ENCODE measurements at places on chromosomes 1 and 21. TPM values are rescaled to one million over a fixed set of nuclear protein-coding genes. Genes with fewer than 3 reads are reported as not detected.

Gene PGLYRP3
- not detected for total RNA-seq

Gene UBASH3A
- 36.4 TPM for total RNA-seq

Gene CFHR1
- not detected for total RNA-seq

DNA sequence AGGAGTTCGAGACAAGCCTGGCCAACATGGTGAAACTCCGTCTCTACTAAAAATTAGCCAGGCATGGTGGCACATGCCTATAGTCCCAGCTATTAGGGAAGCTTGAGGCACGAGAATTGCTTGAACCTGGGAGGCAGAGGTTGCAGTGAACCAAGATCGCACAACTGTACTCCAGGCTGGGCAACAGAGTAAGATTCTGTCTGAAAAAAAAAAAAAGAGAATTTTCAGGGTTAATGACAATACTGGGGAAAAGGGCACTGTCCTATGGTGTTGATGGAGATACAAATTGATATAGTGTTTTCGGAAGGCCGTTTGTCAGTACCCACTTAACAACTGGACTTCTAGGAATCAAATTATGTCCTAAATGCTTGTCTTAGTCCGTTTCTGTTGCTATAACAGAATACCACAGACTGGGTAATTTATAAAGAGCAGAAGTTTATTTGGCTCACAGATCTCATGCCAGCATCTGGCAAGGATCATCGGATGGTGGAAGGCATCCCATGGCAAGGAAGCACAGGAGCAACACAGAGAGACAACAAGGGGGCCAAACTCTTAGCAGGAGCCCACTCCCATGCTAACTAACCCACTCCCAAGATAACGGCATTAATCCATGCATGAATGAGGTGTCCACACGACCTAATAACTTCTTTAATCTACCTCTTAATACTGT is 41.3 kb downstream of the ZBTB8A start:
- no peaks in the 10 kb centered on the region for H3K4me1 ChIP-seq
- H3K27me3 ChIP-seq = no peaks in the 10 kb centered on the region
- H3K36me3 ChIP-seq = no peaks in the 10 kb centered on the region
- H3K27ac ChIP-seq = no peak overlapping the region

DNA sequence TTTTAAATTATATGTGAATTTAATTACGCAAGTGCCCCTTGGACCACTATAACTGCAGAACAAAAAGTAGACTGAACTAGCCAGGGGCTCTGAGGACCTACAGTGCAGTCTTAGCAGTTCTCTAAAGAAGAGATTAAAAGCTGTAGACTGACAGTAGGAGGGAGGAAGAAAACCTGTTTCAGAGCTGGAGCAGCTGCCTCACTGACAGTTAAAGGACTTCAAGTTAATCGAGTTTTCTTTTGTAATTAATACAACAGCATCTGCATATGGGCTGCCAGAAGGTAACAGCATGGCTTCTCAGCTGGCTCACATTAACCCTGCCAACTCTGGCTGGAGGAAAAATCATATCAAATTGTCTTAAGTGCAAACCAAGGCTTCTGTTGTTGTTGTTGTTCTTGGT is 19.9 kb downstream of the DSTYK start:
- no peaks in the 10 kb centered on the region for H3K27me3 ChIP-seq
- peaks cover 6% of the 10 kb centered on the region for H3K4me1 ChIP-seq
- no peak overlapping the region for H3K27ac ChIP-seq

GRCh38 chr1:6803357-6803756 is 18.1 kb downstream of the CAMTA1 start:
- H3K36me3 ChIP-seq = no peaks in the 10 kb centered on the region
- no peaks in the 10 kb centered on the region for H3K27me3 ChIP-seq
- no peak overlapping the region for H3K4me3 ChIP-seq
- H3K4me1 ChIP-seq = peaks cover 19% of the 10 kb centered on the region
